ENCODE measurements at places on chromosomes 7 and 10.

GRCh38 chr7:38520741-38521140 lies 110.4 kb downstream of the AMPH start:
- no peak for DNase-seq

DNA sequence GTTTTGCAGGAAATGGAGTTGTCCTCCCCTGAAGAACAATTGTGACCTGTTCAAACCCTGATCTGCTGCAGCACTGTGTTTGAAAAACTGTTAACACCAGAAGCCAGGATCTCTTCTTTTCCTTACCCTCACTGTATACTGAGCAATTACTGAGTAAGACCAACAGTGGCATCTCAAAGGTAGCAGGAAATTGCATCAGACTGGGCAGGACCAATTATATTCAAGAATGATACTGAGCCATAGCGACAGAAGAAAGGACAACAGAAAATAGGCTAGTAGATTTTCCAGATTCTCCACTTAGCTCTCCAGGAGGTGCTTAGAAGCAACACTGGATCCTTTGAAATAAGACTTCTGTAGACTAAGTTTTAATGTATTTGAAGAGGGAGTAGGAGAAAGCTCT lies 57.4 kb upstream of the INHBA start:
- DNase-seq: no peak

DNA sequence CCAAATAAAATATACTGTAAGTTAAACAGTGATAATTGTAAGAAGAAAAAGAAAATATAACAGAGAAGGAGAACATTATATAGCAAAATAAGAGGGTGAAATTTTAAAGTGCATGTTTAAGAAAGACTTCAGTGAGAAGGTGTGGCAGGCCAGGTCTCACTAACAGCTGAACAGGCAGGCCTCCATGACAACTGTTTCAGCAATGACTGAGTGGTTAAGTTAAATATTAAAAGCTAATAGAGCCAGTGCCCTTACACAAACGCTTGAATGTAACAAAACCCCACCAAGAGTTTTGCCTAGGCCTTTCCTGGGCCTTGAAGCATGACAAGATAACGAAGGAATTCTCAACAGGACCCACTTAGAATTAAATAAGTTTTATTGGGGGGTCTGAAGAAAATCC lies 32.6 kb downstream of the CFAP43 start:
- DNase-seq: no peak

- DNase-seq: no peak
Measured at GRCh38 chr10:1193561-1193960, 137.4 kb downstream of the WDR37 start.

DNA sequence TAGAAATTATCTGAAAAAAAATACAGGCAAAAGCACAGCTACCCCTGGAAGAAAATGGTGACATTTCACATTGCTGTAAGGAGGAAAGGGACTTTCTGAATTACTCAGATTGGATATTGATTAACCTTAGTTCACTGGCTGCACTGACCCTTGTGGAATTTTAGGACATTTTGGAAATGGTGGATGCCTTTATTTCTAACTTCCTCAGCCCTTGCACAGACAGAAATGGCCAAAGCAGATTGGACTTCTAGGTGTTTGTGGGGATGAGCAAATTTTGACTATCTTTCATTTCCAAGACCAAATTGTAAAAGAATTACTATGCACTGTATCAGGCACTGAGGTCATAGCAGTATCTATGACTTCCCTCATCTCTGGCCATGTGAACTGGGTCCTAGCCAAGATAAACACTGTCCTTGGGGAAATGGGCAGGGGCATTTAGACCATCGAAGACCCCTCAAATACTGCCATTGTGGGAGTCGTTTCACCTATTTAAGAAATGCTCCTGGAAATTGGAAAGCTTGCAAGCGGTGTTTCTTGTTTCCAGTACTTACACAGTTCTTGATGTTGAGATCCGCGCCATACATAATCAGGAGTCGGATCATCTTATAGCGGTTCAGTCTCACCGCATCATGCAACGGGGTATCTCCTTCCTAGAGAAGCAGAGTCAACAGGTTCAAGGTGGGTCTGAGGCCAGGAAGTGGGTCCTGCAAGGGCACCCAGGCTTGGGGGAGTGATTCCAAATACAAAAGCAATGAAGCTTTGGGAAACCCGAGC lies 5.7 kb downstream of the ANKRD1 start:
- DNase-seq: no peak

All from nephron progenitor cell (in vitro differentiated cells).